WTC11 (cell line): ENCODE measurements at places on chromosomes 16 and 17. TPM values are rescaled to one million over a fixed set of nuclear protein-coding genes. Genes with fewer than 3 reads are reported as not detected.

The LRRC75A gene
- 13.7 to 22.9 TPM (median 14.7 TPM) in 3 replicates for total RNA-seq

The SLC47A1 gene
- 2.5 to 3.3 TPM (median 2.9 TPM) in 3 replicates for total RNA-seq

The PDF gene
- 24.0 to 28.2 TPM (median 25.6 TPM) in 3 replicates for total RNA-seq

The OR2C1 gene
- total RNA-seq, result not detected in 3 replicates

DNA sequence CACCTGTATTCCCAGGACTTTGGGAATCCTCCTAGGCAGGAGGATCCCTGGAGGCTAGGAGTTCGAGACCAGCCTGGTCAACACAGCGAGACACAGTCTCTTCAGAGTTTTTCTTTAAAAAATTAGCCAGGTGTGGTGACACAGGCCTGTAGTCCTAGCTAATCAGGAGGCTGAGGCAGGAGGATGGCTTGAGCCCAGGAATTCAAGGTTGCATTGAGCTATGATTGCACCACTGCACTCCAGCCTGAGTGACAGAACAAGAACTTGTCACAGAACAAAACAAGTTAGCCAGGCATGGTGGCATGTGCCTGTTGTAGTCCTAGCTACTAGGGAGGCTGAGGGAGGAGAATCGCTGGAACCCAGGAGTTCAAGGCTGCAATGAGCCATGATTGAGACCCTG is 24.8 kb downstream of the ANKRD40 start:
- H3K36me3 ChIP-seq, result no peaks in the 10 kb centered on the region
- no peak overlapping the region for H3K4me3 ChIP-seq
- peaks cover 26% of the 10 kb centered on the region for H3K4me1 ChIP-seq

DNA sequence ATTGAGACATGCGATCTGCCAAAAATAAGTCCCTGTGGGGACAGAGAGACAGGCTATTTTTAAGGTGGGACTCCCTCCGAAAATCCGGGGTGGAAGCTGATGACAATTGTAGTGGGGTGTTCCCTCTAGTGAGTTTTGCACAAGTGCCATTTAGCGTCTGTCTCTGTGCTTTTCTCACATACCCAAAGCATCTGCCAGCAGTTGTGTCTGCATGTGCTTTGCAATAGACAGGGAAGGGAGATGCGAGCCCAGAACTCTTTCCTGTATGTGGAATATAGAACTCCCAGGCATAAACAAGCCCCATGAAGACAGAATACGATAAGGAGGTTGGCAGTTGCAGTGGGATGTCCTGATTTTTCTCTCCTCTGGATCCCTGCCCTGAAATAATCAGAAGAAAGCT is 282.7 kb upstream of the XYLT1 start:
- no peak for DNase-seq
- H3K27ac ChIP-seq, result no peak overlapping the region
- H3K4me3 ChIP-seq, result no peak overlapping the region
- peaks cover 37% of the 10 kb centered on the region for H3K4me1 ChIP-seq
- H3K27me3 ChIP-seq, result no peaks in the 10 kb centered on the region
- peaks cover 12% of the 10 kb centered on the region for H3K36me3 ChIP-seq

GRCh38 chr17:32449963-32450362 is 5.7 kb downstream of the PSMD11 start:
- peaks cover 19% of the 10 kb centered on the region for H3K4me1 ChIP-seq
- H3K27ac ChIP-seq, result no peak overlapping the region
- H3K27me3 ChIP-seq, result no peaks in the 10 kb centered on the region
- peaks cover 79% of the 10 kb centered on the region for H3K36me3 ChIP-seq
- no peak for DNase-seq

DNA sequence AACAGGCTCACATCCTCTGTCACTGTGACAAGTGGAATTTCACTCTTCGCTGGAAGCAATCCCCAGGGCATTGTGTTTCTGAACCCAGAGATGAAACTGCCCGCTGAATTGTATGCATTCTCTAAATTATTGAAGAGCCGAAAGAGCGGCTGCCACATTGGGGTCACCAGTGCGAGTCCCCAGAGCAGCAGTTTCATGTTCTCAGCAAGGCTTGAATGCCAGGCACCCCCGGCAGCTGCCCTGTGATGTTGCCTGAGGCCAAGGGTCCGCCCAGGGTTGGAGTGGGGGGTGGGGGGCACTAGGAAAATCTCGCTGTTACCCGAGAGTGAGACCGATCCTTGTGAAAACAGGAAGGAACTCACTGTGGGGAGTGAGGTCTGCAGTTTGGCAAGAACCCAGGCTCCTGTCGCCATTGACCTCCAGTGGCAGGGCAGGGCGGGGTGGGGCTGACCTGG is 20.7 kb upstream of the BCAR1 start:
- H3K4me3 ChIP-seq, result no peak overlapping the region
- no peaks in the 10 kb centered on the region for H3K27me3 ChIP-seq
- peaks cover 3% of the 10 kb centered on the region; the same call in 1 of the 2 replicates for H3K4me1 ChIP-seq
- H3K27ac ChIP-seq, result no peak overlapping the region
- DNase-seq, result no peak

- H3K27ac ChIP-seq, result peak overlapping the region; percentile 41; the same call in 1 of the 2 replicates
- no peak overlapping the region for H3K4me3 ChIP-seq
- H3K27me3 ChIP-seq, result no peaks in the 10 kb centered on the region
- H3K36me3 ChIP-seq, result no peaks in the 10 kb centered on the region
Measured at GRCh38 chr16:17273142-17273561, 197.6 kb downstream of the XYLT1 start.

DNA sequence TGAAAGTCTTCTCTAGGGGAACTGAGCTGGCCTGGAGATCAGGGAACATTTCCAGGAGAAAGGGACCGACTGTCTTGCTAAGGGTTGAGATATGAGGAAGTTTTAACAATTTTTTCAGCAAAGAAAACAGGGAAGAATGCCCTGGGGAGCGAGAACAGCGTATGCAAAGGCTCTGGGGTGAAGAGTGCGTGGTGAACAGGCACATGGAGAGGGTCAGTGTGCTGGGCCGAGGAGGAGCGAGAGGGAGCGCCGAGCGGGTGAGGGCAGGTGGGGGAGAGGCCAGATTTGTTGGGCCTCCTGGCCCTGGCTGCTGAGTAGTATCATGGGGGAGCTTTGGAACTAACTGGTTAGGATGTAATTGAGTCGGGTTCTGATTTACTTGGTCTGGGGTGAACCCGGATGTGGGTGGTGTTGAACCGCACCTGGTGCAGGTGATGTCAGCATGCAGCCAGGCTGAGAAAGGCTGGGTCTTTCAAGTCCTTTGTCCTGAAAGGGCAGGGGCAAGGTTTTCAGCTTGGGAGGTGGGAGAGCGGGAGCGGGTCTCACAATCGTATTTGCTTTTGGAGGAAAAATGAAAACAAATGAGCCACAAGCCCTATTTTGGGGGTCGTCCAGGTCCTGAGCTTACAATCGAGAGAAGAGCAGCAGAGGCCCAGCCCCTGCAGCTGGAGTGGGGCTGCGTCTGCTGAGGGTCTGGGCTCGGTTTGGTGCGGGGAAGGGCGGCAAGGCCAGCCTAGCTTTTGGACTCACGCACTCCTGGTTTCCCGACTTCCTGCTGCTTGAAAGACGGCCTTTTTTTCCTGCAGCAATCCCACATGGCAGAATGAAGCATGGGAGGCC is 11.1 kb upstream of the WFDC1 start:
- DNase-seq, result no peak
- H3K4me3 ChIP-seq, result peak overlapping the region; percentile 29
- H3K27ac ChIP-seq, result peak overlapping the region; percentile 47
- peaks cover 29% of the 10 kb centered on the region for H3K4me1 ChIP-seq
- peaks cover 2% of the 10 kb centered on the region; the same call in 1 of the 2 replicates for H3K27me3 ChIP-seq

- no peak for DNase-seq
- no peak overlapping the region for H3K4me3 ChIP-seq
- no peak overlapping the region for H3K27ac ChIP-seq
- H3K36me3 ChIP-seq, result no peaks in the 10 kb centered on the region
- H3K27me3 ChIP-seq, result no peaks in the 10 kb centered on the region
Measured at GRCh38 chr17:69677130-69677529, 262.6 kb downstream of the MAP2K6 start.

DNA sequence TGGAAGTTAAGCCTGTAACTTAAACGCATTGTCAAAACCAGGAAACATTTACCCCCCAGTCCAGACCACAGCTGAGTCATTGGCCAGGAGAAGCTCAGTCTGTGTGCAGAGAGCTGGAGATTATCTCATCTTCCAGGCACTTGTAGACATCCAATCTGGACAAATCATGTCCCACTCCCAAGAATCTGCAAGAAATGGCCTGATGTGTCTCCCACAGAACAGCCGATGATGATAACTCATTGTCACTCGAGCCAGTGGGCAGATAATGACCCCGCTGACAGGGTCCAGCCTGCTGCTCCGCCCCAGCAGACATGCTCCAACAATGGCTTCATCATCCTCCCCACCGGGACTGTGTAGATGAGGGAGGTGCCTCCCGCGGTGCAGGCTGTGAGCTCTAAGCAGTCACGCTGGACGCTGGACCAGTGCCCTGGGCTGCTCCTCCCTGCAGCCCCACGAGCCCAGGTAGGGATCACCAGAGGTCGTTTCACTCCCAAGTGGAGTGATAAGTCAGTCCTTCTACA is 322.5 kb downstream of the C16orf95 start:
- 0 out of 2 replicates have a peak, but pooled peaks cover 3% of the 10 kb centered on the region for H3K27me3 ChIP-seq
- DNase-seq, result no peak
- 0 out of 2 replicates have a peak, but pooled peaks cover 3% of the 10 kb centered on the region for H3K4me1 ChIP-seq
- no peaks in the 10 kb centered on the region for H3K36me3 ChIP-seq
- no peak overlapping the region for H3K4me3 ChIP-seq
- no peak overlapping the region for H3K27ac ChIP-seq

DNA sequence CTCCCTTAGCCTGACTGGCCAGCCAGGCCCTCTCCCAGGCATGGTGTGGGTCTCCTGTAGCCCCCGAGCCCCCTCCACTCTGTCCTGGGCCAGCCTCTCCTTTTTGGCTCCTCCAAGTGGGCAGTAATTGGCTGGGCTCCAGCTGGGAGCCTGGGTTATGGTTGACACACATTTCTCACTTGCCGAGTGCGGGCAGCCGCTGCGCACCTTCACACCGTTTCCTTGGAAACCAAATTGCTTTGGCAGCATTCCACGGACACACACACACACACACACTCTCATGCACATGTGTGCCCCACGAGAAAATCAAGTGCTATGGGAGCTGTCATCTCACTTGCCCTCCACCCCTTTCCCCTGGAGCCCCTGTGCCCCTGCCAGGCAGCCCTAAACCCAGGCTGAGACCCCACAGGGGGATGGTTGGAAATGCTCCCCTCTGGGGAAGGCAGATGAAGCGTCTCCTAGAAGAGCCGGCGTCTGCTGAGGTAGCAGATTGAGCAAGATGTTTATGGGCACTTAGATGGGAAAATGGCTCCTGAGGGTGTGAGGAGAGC is 402.7 kb upstream of the TNRC6C start:
- H3K36me3 ChIP-seq, result no peaks in the 10 kb centered on the region
- DNase-seq, result no peak
- 0 out of 2 replicates have a peak, but pooled peaks cover 5% of the 10 kb centered on the region for H3K4me1 ChIP-seq
- H3K27me3 ChIP-seq, result no peaks in the 10 kb centered on the region

DNA sequence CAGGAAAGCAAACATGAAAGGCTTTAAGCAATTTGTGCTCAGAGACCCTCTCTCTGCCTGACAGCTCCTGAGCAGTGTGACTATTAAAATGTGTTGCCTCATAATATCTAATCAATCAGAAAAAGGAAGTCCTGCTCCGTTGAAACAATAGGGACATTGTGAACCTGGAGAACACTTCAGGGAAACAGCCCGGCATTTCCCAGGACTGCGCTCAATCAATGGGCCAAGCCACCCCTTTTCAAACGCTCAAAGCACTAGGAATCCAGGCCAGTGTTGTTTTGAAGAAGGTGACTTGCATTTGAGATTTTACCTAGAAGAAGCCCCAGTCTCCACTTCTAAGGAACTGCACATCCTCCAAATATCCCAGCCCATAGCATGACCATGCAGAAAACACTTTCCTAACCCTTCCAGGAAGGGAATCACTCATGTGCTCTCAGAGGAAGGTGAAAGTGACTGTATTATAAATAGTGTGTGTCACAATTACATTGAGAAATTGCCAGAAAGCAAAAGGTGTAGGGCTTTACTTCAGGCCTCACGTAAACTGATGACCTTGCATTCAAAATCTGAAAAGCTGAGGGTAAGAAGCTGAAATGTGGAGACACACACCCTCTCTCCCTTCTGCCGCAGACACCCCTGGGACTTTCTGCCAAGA is 19.4 kb downstream of the CDRT4 start:
- H3K4me1 ChIP-seq, result peaks cover 3% of the 10 kb centered on the region; the same call in 1 of the 2 replicates
- no peaks in the 10 kb centered on the region for H3K27me3 ChIP-seq
- no peaks in the 10 kb centered on the region for H3K36me3 ChIP-seq
- no peak overlapping the region for H3K4me3 ChIP-seq
- H3K27ac ChIP-seq, result no peak overlapping the region

- no peak for DNase-seq
- H3K36me3 ChIP-seq, result no peaks in the 10 kb centered on the region
- no peak overlapping the region for H3K4me3 ChIP-seq
- no peaks in the 10 kb centered on the region for H3K27me3 ChIP-seq
- H3K27ac ChIP-seq, result no peak overlapping the region
Measured at GRCh38 chr16:11423315-11424117, 78.3 kb downstream of the RMI2 start.

DNA sequence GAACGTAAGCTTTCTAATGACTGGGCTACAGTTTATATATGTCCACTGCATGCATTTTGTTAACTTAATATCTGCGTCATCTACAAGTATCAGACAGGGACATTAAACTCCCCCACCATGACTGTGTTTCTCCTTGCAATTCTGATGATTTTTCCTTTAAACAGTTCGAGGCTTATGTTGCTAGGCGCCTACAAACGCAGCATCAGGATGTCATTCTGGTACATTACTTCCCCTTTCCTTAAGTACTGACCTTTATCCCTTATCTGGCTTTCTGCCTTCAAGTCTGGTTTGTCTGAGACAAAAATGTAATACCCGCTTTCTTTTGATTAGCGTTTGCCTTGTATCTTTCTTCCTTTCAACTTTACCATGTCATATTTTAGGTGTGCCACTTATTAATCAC is 362.4 kb downstream of the SLC39A11 start:
- H3K27ac ChIP-seq, result no peak overlapping the region
- H3K36me3 ChIP-seq, result no peaks in the 10 kb centered on the region
- H3K27me3 ChIP-seq, result no peaks in the 10 kb centered on the region
- no peak for DNase-seq

GRCh38 chr17:60538726-60539125 is 12.7 kb upstream of the APPBP2 start:
- no peaks in the 10 kb centered on the region for H3K36me3 ChIP-seq
- DNase-seq, result no peak
- no peak overlapping the region for H3K4me3 ChIP-seq

- H3K4me1 ChIP-seq, result peaks cover 53% of the 10 kb centered on the region
- no peak for DNase-seq
- no peaks in the 10 kb centered on the region; the same call in 1 of the 2 replicates for H3K27me3 ChIP-seq
- H3K36me3 ChIP-seq, result no peaks in the 10 kb centered on the region
- no peak overlapping the region for H3K27ac ChIP-seq
Measured at GRCh38 chr17:40480501-40481003, 20.9 kb downstream of the TNS4 start.

DNA sequence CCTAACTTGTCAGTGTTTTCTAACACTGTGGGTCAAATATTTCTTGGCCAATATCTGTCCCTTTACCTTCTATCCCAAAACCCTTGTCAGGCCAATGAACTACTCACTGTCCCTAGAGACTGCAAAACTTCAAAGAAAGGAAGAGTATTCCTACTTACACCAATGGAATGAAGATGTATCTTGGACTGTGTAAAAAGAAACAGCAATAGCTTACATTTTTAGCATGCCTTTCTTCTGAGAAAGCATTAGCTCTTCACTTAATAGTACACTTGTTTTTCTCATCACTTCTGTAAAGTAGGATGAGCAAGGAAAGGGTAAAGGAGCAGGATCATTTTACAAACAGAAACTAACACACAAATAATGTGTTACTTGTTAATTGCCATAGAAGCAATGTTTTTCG is 73.9 kb downstream of the STH start:
- no peak overlapping the region; the same call in 1 of the 2 replicates for H3K4me3 ChIP-seq
- H3K36me3 ChIP-seq, result peaks cover 3% of the 10 kb centered on the region; the same call in 1 of the 2 replicates
- no peak for DNase-seq
- peak overlapping the region; percentile 37 for H3K27ac ChIP-seq
- H3K4me1 ChIP-seq, result peaks cover 43% of the 10 kb centered on the region
